Mesothelial cell of epicardium (in vitro differentiated cells): ENCODE measurements at places on chromosomes 1 and 21.

- H3K4me3 ChIP-seq, result no peak overlapping the region
- H3K4me1 ChIP-seq, result peaks cover 35% of the 10 kb centered on the region
- H3K27me3 ChIP-seq, result no peaks in the 10 kb centered on the region
- DNase-seq, result no peak
Measured at GRCh38 chr1:200753650-200754198, 15.0 kb downstream of the CAMSAP2 start.

GRCh38 chr21:43835050-43835449, 30.0 kb upstream of the AGPAT3 start:
- no peaks in the 10 kb centered on the region for H3K36me3 ChIP-seq
- H3K4me1 ChIP-seq, result no peaks in the 10 kb centered on the region
- peaks cover 12% of the 10 kb centered on the region for H3K27me3 ChIP-seq
- H3K27ac ChIP-seq, result no peak overlapping the region

DNA sequence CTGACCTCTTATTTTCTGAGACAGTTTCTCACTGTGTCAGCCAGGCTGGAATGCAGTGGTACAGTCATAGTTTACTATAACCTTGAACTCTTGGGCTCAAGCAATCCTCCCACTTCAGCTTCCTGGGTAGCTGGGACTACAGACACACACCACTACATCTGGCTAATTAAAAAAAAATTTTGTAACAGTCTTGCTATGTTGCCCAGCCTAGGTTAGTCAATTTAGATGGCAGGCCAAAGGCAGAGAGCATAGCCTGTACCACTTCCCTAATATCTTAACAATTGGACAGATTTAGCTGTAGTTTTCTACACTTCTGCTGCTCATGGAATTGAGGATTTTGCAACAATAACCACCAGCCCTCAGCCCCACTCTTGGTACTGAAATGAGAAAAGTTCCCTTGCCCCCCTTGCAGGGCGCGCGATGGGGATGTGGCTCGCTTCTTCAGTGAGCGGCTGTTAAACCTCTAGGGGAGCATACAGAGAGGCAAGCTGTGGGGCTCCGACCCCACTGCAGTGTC, 34.9 kb upstream of the PTGFRN start:
- H3K4me1 ChIP-seq, result peaks cover 2% of the 10 kb centered on the region
- DNase-seq, result no peak
- H3K27ac ChIP-seq, result no peak overlapping the region
- H3K27me3 ChIP-seq, result no peaks in the 10 kb centered on the region

DNA sequence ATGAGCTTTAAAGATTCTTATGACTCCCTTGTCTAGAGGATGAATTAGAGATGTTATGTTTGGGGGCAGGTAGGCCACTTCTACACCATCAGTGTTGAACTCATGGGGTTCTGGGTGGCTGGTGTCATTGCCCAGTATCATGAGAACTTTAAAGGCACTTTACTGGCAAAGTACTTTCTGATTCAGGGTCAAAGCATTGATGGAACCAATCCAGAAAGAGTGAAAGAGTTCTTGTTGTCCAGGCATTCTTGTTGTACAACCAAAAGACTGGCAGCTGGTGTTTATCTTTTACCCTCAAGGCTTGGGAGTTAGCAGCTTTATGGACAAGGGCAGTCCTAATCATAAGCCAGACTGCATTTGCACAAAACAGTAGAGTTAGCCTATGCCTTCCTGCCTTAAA, 673.0 kb downstream of the USP25 start:
- no peak for DNase-seq
- H3K27me3 ChIP-seq, result no peaks in the 10 kb centered on the region
- H3K4me1 ChIP-seq, result peaks cover 6% of the 10 kb centered on the region
- H3K4me3 ChIP-seq, result no peak overlapping the region

DNA sequence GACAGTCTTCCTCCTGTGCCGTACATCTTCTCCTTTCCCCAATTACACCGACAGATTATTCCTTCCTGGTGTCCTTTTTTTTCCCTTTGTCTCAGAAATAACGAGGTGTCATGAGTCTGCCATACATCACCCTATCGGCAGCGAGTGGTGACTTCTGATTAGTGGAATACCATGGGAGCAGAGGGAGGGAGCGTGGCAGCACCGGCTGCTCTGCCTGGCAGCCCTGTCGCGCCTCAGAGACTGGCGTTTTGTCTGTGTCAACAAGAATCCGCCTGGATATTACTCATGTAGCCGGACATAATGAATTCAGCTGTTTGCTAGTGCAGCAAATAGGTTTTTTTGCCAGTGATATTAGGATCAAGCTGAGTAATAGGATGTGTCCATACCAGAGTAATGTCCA, 51.8 kb downstream of the UTP25 start:
- H3K27me3 ChIP-seq, result peaks cover 43% of the 10 kb centered on the region
- H3K4me3 ChIP-seq, result no peak overlapping the region
- H3K4me1 ChIP-seq, result peaks cover 17% of the 10 kb centered on the region
- no peaks in the 10 kb centered on the region for H3K36me3 ChIP-seq

DNA sequence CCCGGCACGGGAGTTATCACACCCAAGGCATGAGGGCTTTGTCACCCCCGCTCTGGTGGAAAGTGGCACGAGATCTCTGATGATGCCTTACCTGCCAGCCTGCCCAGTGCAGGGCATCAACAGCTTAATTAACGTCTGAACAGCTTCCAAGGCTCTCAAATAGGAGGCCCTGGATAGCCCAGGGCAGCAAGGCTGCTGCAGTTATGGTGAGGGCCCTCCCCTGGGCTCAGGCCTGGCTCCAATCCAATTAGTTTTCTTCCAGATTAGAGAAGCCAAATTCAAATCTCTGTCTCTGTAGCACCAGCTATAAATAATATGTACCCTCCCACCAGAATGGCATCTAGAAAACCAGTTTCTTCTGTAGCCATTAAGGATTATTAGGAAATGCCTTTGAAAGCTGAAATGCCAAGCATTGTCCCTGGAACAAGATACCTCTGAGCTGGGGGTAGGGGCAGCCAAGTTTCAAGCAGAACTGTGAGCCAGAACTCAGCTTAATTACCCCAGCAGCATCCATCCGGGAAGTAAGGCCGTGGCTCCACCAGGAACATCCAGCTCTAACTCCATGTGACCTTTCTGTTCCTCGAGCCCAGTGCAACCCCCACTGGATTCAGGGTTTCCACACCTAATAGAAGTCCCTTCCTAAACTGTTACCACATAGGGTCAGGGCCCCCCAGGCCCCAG, 12.5 kb downstream of the QSOX1 start:
- H3K4me1 ChIP-seq, result peaks cover 22% of the 10 kb centered on the region
- peak overlapping the region; percentile 61 for H3K27ac ChIP-seq
- no peaks in the 10 kb centered on the region for H3K27me3 ChIP-seq
- no peak overlapping the region for H3K4me3 ChIP-seq
- peaks cover 10% of the 10 kb centered on the region for H3K36me3 ChIP-seq

DNA sequence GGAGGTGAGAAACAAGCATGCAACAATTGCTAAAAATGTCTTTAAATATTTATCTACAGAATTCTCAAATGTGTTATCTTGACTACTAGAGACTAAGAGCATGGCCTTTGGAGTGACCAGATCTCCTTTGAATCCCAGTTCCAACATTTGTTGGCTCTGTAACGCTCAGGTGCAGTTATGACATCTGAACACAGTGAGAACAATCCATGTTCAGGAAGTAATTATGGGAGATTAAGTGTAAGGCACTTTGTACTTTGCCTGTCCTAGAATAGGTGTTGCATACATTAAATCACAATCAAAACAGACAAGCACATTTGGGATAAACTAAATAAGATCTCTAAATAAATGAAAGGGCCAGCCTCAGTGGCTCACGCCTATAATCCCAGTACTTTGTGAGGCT, 454.5 kb downstream of the SMYD3 start:
- no peaks in the 10 kb centered on the region for H3K27me3 ChIP-seq
- H3K36me3 ChIP-seq, result peaks cover 4% of the 10 kb centered on the region
- H3K27ac ChIP-seq, result peak overlapping the region; percentile 62
- H3K4me3 ChIP-seq, result no peak overlapping the region

- no peak overlapping the region for H3K4me3 ChIP-seq
- peaks cover 16% of the 10 kb centered on the region for H3K4me1 ChIP-seq
- no peak for DNase-seq
- H3K27me3 ChIP-seq, result no peaks in the 10 kb centered on the region
- H3K36me3 ChIP-seq, result peaks cover 9% of the 10 kb centered on the region
Measured at GRCh38 chr1:55604749-55605148, 389.6 kb upstream of the USP24 start.

GRCh38 chr1:234553240-234554188, 56.5 kb downstream of the IRF2BP2 start:
- DNase-seq, result peak; percentile 40
- peaks cover 2% of the 10 kb centered on the region for H3K27me3 ChIP-seq
- H3K36me3 ChIP-seq, result no peaks in the 10 kb centered on the region

- no peak overlapping the region for H3K4me3 ChIP-seq
- no peaks in the 10 kb centered on the region for H3K36me3 ChIP-seq
- peaks cover 13% of the 10 kb centered on the region for H3K4me1 ChIP-seq
- no peak overlapping the region for H3K27ac ChIP-seq
Measured at GRCh38 chr1:25168193-25169071, 63.9 kb downstream of the SYF2 start.

- no peak overlapping the region for H3K4me3 ChIP-seq
- H3K27ac ChIP-seq, result no peak overlapping the region
- H3K27me3 ChIP-seq, result peaks cover 70% of the 10 kb centered on the region
- peaks cover 23% of the 10 kb centered on the region for H3K4me1 ChIP-seq
- no peaks in the 10 kb centered on the region for H3K36me3 ChIP-seq
- DNase-seq, result no peak
Measured at GRCh38 chr1:24932284-24932683, 2.2 kb upstream of the RUNX3 start.

GRCh38 chr1:157095551-157095950, 4.1 kb downstream of the ETV3L start:
- no peaks in the 10 kb centered on the region for H3K36me3 ChIP-seq
- H3K4me3 ChIP-seq, result no peak overlapping the region

GRCh38 chr1:55321942-55322341, 106.8 kb upstream of the USP24 start:
- H3K27me3 ChIP-seq, result no peaks in the 10 kb centered on the region
- no peak overlapping the region for H3K27ac ChIP-seq
- H3K4me1 ChIP-seq, result peaks cover 9% of the 10 kb centered on the region
- DNase-seq, result no peak

DNA sequence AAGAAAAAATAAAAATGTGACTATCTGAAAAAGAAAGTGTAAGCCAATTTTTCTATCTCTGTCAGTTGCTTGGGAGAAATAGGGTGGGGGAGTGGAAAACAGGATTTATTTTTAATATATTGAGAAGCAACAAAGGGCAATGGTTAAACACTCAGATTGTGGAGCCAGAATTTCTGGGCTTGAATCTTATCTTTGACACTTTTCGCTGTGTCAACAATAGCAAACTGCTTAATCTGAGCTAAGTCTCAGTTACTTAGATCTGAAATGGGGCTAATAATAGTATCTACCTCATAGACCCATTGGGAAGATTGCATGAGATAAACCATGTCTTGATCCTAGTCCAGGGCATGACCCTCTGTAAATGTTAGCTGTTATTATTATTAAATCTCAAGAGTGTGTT, 468.1 kb downstream of the ADGRL2 start:
- no peak for DNase-seq
- H3K27ac ChIP-seq, result no peak overlapping the region
- no peaks in the 10 kb centered on the region for H3K27me3 ChIP-seq
- peaks cover 3% of the 10 kb centered on the region for H3K4me1 ChIP-seq
- no peaks in the 10 kb centered on the region for H3K36me3 ChIP-seq

GRCh38 chr21:35048706-35049617, at the start of gene RUNX1:
TSS of gene RUNX1 (minus strand) at chr21:35049302.
- H3K27ac ChIP-seq, result no peak within 1 kb of the TSS
- H3K36me3 ChIP-seq, result no peaks in the 10 kb centered on the region
- H3K4me3 ChIP-seq, result no peak within 1 kb of the TSS
- peaks cover 2% of the 10 kb centered on the region for H3K27me3 ChIP-seq
- DNase-seq, result no peak

GRCh38 chr1:206495493-206496046, 11.8 kb upstream of the RASSF5 start:
- no peak for DNase-seq
- peaks cover 2% of the 10 kb centered on the region for H3K36me3 ChIP-seq
- H3K27me3 ChIP-seq, result no peaks in the 10 kb centered on the region
- no peak overlapping the region for H3K4me3 ChIP-seq

DNA sequence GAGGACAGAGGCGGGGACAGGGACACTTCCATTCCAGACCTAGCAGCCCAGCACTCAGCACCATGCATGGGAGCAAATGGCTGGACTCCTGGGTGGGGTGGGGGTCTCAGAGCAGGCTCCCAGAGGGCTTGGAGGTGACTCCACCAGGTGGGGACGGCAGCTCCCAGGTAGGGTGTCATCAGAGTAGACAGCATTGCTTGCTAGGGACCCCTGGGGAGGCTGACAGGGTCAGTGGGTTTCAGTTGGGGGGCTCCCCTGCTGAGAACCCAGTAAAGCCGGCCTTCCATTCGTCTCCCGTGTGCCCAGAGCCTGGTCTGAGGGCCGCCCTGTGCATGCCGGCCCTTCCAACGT, 4.8 kb upstream of the GJC2 start:
- no peak for DNase-seq
- no peaks in the 10 kb centered on the region for H3K36me3 ChIP-seq
- H3K27me3 ChIP-seq, result no peaks in the 10 kb centered on the region
- H3K4me3 ChIP-seq, result no peak overlapping the region
- H3K4me1 ChIP-seq, result peaks cover 22% of the 10 kb centered on the region
- H3K27ac ChIP-seq, result no peak overlapping the region

DNA sequence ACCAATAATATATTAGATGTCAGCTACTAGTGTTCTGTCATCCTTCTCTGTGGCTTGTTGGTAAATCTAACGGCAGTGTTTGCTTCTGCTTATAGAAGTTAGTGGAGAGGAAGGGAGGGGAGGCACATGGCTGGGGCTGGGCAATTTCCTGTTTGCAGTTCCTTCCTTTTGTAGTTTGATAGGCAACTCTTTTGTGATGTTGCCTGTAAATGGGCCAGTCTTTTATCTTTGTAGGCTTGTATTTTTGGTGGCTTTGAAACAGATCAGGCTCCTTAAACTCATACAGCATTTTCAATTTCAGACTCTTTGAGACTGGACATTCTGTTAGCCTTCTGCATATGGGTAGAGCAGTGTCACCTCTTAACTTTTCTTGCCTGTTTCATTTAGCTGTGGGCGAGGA, 48.1 kb downstream of the CDC14A start:
- no peaks in the 10 kb centered on the region for H3K27me3 ChIP-seq
- H3K27ac ChIP-seq, result peak overlapping the region; percentile 55
- peaks cover 7% of the 10 kb centered on the region for H3K4me1 ChIP-seq
- DNase-seq, result no peak
- H3K36me3 ChIP-seq, result peaks cover 2% of the 10 kb centered on the region

DNA sequence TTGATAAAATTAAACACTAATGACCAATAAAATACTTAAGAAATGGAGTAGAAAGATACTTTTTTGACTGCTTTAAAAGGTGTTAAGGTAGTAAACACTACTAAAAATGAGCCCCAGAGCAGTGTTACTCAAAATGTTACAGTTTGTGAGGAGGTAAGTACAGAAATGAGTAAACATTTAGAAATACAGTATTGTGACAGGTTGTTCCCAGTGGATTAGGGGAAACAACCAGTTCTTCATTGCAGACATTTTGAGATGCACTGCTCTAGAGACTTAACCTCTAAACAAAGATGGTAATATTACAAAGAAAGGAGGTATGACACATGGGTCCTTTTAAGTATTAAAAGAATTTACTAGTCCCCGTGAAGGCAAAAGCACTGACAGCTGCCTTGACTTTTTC, 12.7 kb downstream of the DHX9 start:
- H3K36me3 ChIP-seq, result peaks cover 58% of the 10 kb centered on the region
- no peak for DNase-seq
- H3K4me3 ChIP-seq, result no peak overlapping the region
- H3K27ac ChIP-seq, result no peak overlapping the region
